Globus pallidus (tissue), 1 donor: ENCODE measurements at places on chromosomes 5 and 9.

GRCh38 chr5:90434116-90434714 is 24.7 kb upstream of the CETN3 start:
- peak; percentile 50 for DNase-seq

- DNase-seq = no peak
Measured at GRCh38 chr5:14528926-14529325, 52.7 kb upstream of the OTULINL start.

- DNase-seq = no peak
Measured at GRCh38 chr9:121818016-121818661, 166.7 kb downstream of the DAB2IP start.

DNA sequence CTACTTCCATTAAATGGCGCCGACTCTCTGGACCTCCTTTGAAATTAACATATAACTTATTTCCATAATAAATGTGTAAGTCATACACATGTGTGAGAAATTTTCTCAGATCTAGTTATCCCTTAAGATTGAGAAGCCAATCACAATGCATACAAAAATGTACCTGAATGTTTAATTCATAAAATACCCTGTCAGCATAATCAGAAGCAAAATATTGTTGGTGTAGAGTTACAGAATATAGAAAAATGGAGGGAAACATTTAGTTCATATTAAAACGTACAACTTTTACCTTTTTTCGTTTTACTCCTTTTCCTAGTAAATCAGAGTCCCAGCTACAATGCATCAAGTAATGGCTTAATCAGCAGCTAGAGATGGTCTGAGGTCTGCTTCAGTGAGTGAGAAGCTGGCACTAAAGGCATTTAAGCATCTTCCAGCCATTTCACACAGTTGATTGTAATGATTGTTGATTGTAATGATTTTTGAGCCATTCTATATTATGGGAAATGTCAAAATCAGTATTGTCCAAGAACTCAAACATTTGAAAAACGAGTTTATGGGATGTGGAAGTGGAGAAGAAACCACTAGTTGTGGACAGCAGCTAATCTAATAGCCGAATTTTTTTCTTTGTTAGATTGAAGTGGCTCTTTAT is 81.8 kb downstream of the ANXA1 start:
- DNase-seq = no peak

DNA sequence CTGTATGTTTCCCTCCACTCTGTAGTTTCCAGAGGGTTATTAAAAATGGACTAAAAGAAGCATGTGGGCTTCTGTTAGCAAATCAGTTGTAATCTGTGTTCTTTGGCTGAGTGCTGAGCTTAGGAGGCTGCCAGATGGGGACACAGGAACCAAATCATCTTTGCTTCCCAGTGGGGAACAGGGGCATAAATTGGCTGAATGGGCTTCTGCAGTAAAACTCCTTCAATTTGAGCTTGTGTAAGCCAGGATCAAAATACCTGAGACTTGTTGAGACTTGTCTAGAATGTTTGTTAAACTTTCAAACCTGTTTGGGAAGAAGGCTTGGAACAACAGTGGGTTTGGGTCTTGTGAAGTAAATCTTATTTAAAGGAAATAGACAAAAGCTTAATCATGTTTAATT is 32.2 kb upstream of the TNFAIP8 start:
- DNase-seq = no peak

DNA sequence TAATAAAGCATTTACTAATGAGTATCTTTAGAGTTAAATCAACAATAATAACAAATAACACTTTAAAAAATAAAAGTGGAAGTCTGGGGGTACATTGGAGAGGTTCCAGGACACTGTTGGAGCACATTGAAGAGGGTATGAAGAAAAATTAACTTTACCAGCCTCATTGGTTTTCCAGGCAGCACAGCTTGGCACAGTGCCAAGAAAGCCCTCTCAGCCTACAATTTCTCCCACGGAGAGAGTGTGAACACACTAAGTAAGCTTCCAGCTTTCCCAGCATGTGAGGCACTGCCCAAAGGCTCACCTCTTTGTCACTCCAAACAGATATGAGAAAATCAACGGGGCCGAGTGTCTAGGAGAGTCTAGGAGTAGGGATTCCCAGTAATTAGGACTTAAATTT is 1912.8 kb upstream of the NUDT12 start:
- no peak for DNase-seq

DNA sequence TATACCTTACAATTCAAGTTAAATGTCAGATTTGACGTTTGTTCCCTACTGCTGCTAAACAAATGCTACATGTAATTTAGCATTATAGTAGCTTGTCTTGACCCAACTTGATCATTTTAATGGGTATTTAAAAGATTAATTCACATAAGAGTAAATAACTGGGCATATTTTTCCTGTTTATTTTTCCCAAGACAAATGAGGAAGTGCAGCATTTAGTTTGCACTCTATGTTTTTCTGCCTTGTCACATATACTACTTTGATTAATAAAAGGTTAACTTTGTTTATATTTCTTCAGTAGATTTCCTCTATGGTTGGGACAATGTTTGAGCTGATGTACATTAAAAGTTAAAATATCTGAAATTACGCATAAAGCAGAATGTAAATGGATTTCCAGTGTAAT is 641.8 kb downstream of the PRR16 start:
- no peak for DNase-seq

- no peak for DNase-seq
Measured at GRCh38 chr5:15597804-15598203, 97.8 kb downstream of the FBXL7 start.

GRCh38 chr5:140025736-140026135 is 17.4 kb downstream of the NRG2 start:
- no peak for DNase-seq

DNA sequence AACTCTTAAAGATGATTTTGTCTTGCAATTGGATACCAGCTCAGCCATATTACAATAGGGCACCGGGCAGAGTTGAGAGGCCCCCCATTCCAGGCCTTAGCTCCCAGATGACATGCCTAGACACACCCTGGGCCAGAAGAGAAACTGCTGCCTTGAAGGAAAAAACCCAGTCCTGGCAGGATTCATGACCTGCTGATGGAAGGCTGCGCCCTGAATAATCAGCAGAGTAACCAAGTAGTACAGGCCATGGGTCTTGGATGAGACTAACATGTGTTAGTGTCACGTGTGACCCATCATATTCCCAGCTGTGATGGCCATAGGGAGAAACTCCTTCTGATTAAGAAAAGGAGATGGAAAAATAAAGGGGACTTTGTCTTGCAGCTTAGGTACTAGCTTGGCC is 39.0 kb upstream of the DEPDC1B start:
- DNase-seq = no peak

GRCh38 chr9:2620919-2621721 is 467 bp upstream of the VLDLR start:
- DNase-seq = peak; percentile 71

GRCh38 chr9:112012026-112012902 is 115.7 kb downstream of the UGCG start:
- DNase-seq = peak; percentile 56

GRCh38 chr5:36305571-36306326 is 4.0 kb upstream of the RANBP3L start:
- peak; percentile 73 for DNase-seq

DNA sequence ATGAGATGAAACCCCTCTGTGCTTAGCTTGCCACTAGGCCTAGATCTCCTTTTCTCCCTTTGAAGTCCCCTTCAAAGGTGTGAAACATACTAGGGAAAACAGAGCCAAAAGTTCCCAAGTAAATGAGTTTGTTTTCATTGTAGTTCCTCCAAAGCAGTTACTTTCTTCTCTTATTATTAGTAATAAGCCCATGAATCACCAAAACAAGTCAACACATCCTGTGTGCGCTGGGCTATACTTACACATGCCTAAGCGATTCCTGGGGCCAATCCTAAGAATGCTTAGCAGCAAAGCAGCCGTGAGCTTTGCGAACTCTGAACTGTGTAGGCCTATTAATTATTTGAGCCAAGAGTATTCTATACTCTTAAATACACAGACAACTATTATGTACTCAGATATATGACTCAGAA is 7.6 kb downstream of the ENC1 start:
- DNase-seq = no peak

DNA sequence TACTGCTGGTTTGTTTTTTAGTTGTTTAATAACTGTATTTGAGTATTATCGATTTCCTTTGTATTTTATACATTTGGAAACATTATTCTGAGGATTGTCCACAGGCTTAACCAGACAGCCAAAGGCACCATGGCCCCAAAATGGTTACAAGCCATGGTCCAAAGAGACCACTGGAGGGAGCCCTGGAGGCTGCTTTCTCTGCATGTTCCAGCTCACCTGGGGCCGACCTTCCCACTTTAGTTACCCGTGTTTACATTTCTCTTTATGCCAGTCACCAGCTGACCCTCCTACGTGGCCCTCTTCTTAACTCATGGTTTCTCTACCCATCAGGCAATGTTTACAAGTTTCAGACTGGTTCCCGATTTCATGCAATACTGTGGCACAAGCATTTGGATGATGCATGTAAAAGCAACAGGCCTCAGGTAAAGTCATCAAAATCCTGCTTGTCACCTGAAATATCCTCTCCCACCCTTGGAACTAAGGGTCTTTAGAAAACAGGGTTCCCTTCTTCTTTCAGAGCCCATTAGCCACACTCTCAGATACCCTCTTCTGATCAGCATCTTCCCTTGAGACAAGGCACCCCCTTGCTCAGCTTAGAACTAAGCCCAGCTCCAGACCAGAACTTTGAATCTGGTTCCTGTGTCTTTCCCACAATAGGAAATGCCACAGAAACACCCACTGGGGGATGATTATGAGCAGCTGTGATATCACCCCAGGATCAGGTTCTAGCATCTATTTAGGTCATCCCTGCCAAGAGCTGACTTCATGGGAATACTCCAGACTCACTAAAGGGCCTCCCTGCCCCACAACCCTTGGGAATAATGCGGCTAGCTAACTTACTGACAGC is 49.9 kb upstream of the GARNL3 start:
- DNase-seq = peak; percentile 22

GRCh38 chr5:14322437-14323187 is 179.5 kb downstream of the TRIO start:
- no peak for DNase-seq

GRCh38 chr5:38780945-38781344 is 64.9 kb upstream of the OSMR start:
- peak; percentile 74 for DNase-seq

DNA sequence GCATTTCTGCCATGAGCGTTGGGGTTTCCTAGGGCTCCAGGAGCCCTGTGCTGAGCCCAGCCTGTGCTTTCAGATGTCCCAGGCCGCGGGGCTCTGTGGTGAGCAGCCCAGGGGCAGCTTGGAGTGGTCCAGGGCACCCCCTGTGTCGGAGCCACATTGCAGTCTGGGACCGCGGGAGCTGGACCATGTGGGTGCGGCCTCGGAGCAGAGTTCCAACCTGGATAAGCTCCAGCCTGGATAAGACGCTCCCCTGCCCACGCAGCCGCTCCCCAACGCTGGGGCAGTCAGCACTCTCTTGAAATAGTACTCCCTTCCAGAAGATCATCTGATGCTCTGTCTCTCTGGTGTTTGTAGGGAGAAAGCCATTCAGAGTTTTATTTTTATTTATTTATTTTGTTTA is 111.1 kb downstream of the WNK2 start:
- DNase-seq = no peak
